ENCODE measurements at places on chromosomes 7 and 10. TPM values are rescaled to one million over a fixed set of nuclear protein-coding genes. Genes with fewer than 3 reads are reported as not detected.

The IPMK gene
- 16.0 TPM for total RNA-seq

The TFR2 gene
- total RNA-seq = 0.49 TPM

The EVX1 gene
- total RNA-seq = not detected

The HEPACAM2 gene
- total RNA-seq = 0.17 TPM

The FAM25G gene
- not detected for total RNA-seq

The SPDYE18 gene
- total RNA-seq = 0.65 TPM

The TMEM140 gene
- 36.7 TPM for total RNA-seq

The IFIT1B gene
- total RNA-seq = not detected

The PRSS37 gene
- total RNA-seq = not detected

The RNF148 gene
- 2.2 TPM for total RNA-seq

The CYP26C1 gene
- total RNA-seq = not detected

The ABCF2 gene
- 27.7 TPM for total RNA-seq

The LRIT1 gene
- not detected for total RNA-seq

The CPA1 gene
- 5.1 TPM for total RNA-seq

The STEAP2 gene
- total RNA-seq = 15.6 TPM

The SPDYE9 gene
- not detected for total RNA-seq

The ZDHHC4 gene
- 62.2 TPM for total RNA-seq

The CPSF4 gene
- total RNA-seq = 60.7 TPM

The TMEM229A gene
- total RNA-seq = not detected

The TMEM176B gene
- total RNA-seq = 11.3 TPM

The MMD2 gene
- not detected for total RNA-seq

The PNLIPRP3 gene
- total RNA-seq = 3.7 TPM

The C10orf62 gene
- not detected for total RNA-seq

The ADAMTS14 gene
- total RNA-seq = not detected

The MMRN2 gene
- 47.3 TPM for total RNA-seq

The LRRC17 gene
- 4.2 TPM for total RNA-seq

The HMX3 gene
- total RNA-seq = not detected

The MYH16 gene
- total RNA-seq = not detected

The FLNC gene
- total RNA-seq = 10.3 TPM

The SPOCK2 gene
- total RNA-seq = 2.6 TPM

The GIMAP7 gene
- 24.3 TPM for total RNA-seq

The TYW1B gene
- 6.6 TPM for total RNA-seq

The EN2 gene
- not detected for total RNA-seq

The CALML5 gene
- not detected for total RNA-seq

The HMX2 gene
- total RNA-seq = not detected

The TMEM213 gene
- not detected for total RNA-seq

The GCK gene
- total RNA-seq = 8.1 TPM

The RARRES2 gene
- 433 TPM for total RNA-seq

The RTKN2 gene
- total RNA-seq = 0.57 TPM

Data from subcutaneous adipose tissue (tissue), 4 donors.